ENCODE measurements at places on chromosomes 7 and 10. TPM values are rescaled to one million over a fixed set of nuclear protein-coding genes. Genes with fewer than 3 reads are reported as not detected.

The EPO gene
- total RNA-seq = not detected

DNA sequence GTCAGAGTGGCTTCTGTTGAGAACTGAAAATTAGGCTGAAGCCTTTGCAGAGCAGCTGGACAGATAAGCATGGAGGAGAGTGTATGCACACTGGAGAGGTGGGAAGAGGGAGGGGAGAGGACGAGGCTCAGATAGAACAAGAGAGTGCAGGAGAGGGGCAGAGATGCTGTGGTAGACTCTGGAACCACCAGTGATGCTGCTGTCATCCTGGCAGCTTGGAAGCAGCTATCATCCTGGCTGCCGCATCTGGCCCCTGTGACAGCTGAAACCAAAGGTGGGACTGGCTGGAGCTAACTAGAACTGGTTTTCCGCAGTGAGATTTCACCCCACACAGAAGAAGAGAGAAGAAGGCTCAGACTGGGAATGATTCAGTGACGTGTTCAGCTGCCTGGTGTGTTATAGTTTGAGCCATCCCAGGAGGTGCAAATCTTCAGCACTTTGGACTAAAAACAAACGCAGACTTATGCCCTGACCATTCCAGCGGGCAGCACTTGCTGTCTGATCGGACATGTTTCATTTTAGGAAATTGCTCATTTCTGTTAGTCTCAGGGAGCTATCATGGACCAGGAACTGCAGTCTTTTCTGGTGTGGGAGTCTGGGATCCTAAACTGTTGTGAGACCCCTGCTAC lies 38.4 kb downstream of the EEPD1 start:
- no peaks in the 10 kb centered on the region for H3K27me3 ChIP-seq
- no peak for DNase-seq
- no peaks in the 10 kb centered on the region for H3K36me3 ChIP-seq
- H3K4me3 ChIP-seq = no peak overlapping the region
- H3K4me1 ChIP-seq = peaks cover 11% of the 10 kb centered on the region

DNA sequence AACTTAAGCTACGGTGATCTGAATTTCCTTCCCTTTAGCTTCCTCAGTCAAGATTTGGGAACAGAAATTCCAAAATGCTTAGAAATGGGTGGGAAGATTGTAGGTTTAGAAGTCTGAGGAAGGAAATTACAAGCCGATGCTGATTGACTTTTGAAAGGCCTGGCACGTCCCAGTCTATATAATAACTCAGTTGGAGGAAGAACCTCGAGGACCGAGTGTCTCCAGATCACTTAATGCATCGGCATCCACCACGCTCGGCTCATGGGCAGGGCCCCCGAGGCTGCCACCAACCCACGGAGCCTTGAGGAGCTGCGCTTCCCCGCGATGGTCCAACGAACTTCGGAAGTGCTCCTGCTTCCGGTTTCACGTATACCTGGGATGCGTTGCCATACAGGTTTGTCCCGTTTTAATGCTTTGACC lies 10.4 kb upstream of the SP8 start:
- no peak overlapping the region for H3K27ac ChIP-seq
- DNase-seq = no peak
- peaks cover 84% of the 10 kb centered on the region for H3K27me3 ChIP-seq
- H3K4me3 ChIP-seq = no peak overlapping the region
- no peaks in the 10 kb centered on the region for H3K36me3 ChIP-seq

GRCh38 chr7:33550363-33550762 lies 355.0 kb upstream of the BMPER start:
- H3K4me1 ChIP-seq = no peaks in the 10 kb centered on the region
- DNase-seq = no peak
- no peaks in the 10 kb centered on the region for H3K27me3 ChIP-seq
- H3K36me3 ChIP-seq = no peaks in the 10 kb centered on the region

DNA sequence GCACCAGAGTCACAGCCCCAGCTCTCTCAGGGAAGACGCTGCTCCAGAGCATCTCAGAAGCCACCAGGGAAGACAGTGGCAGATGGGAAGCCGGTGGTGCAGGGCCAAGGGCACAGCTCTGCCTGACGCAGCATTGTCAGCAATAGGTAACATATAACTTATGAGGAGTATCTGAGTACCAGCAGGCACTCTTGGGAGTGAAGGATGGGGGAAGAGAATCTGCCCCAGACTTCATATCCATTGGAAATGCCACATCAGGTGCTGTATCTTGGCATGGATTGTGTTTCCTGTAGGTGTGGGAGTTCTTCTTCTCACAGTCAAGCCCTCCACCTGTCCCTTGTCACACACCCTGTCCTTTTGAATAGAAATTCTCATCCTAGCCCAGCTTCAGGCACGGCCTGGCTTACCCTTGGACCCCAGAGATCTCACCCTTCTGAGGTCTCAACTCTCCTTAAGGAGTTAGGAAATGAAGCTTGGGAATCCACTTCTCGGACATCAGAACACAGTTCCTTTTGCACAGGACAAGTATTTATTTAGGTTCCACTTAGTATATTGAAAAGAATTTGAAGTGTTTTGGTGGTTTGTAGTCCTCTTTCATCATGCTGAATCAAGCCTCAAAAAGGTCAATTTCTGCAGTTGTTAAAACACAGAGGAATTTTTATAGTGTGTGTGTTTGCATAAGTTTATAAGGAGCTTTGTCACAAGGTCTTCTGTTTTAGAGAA lies 9.9 kb downstream of the EPDR1 start:
- H3K27ac ChIP-seq = no peak overlapping the region
- no peaks in the 10 kb centered on the region for H3K36me3 ChIP-seq
- DNase-seq = peak; percentile 66
- no peaks in the 10 kb centered on the region for H3K27me3 ChIP-seq
- peaks cover 9% of the 10 kb centered on the region for H3K4me1 ChIP-seq

GRCh38 chr7:134440067-134440466 lies 18.8 kb downstream of the AKR1B1 start:
- H3K4me1 ChIP-seq = no peaks in the 10 kb centered on the region
- no peak for DNase-seq
- no peak overlapping the region for H3K4me3 ChIP-seq
